ENCODE measurements at places on chromosomes 5 and 9.

- DNase-seq: no peak
Observed at GRCh38 chr9:84744195-84744594, 74.7 kb downstream of the NTRK2 start.

DNA sequence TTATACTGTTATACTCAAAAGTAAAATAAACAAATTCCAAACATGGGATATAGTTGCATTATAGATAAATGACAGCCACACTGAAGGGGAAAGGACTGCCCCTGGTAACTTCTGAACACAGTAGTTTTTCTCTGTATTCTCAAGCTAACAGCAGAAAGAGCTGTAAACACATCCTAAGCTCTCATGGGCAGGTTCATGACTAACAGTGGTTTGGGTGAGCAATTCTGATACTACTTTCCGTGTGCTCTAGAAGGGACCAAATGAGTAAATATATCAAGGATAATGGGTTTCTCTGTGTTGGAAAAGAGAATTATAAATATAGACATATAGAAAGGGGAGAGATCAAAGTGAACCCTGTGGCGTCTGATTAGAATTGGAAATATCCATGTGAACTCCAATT is 2.2 kb upstream of the LCN6 start:
- no peak for DNase-seq

GRCh38 chr9:9790216-9790872 is 822.5 kb downstream of the PTPRD start:
- DNase-seq: no peak

DNA sequence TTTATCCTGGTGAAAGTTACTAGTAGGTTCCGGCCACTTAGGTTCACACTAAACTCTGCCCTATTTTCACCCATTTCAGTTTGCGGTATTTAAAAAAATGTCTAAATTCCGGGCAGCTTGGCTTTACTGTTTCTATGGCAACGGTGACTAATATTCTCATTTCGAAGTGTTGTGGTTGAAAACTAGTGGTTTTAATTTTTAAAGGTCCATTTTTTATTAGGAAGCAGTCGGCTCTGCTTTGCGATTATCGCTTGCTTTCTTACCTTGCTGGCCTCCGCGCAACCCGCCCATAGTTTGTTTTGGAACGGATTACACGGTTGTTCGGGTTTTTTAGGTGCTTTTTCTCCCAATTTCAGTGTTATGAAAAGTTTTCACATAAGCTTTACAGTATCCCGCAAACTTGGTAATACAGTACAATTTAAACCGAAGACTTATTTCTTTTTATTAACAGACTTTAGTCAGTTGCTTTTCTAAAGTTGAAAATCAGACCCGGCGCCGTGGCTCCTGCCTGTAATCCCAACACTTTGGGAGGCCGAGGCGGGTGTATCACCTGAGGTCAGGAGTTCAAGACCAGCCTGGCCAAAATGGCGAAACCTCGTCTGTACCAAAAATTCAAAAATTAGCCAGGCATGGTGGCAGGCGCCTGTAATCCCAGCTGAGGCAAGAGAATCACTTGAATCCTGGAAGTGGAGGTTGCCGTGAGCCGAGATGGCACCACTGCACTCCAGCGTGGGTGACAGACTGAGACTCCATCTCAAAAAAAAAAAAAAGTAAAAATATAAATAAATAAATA is 1.6 kb downstream of the KDM4C start:
- DNase-seq: no peak

- no peak for DNase-seq
Observed at GRCh38 chr9:69223605-69224004, 49.5 kb downstream of the TJP2 start.

DNA sequence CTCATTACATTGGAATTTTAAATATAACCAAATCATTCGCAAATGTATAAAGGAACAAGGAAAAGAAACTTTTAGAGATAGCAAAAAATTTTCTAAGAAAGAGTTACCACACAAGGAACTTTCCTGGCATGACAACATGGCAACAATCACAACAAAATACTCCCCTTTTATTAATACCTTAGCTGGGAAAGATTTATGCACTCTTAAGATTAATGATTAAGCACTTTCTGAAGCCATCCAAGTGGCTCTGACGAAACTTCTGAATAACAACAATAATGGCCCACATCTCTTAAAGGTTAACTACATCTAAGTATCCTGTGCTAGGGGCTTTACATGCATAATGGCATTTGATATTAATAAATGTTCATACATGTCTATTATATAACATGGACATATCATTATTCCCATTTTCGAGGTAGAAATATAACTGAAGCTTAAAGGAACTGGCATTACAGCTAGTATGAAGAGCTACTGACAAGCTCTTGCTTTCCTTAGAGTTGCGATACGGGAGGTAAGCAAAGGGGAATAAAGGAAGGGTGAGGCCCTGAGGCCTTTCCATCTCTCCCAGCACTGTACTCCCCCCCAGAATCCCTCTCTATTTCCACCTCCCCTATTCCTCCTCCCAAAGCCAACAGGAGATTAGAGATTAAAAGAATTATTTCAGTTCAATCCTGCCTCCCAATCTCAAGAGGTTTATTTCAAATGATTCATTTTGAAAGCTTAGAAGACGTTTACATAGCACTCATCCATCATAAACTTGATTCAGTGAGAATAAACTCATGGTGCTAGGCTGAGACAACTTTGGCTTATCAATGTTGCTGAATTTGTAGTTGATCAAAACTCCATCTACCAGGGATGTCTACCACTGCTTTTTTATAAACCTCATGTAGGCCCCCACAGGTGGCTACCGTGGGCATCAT is 9.6 kb downstream of the MTMR12 start:
- DNase-seq: no peak

- no peak for DNase-seq
Observed at GRCh38 chr5:137118629-137119028, 380.5 kb downstream of the SPOCK1 start.

- no peak for DNase-seq
Observed at GRCh38 chr5:77643654-77644370, 5.3 kb upstream of the OTP start.

DNA sequence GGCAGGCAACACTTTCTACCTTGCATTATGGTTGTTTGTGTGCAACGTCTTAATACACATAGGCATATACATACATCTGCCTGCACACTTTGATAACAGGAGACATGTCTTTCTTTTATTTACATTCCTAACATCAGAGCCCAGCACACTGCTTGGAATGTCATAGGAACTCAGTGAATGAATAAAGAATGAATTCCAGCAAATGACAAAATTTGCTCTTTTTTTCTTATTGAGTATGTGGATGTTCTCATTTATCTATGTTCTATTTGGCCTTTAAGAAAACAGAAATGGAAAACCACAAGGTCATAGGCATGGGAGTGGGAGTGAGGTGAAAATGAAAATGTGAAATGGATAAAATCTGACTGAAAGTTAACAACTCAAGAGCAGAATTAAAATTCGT is 36.3 kb upstream of the PALM2AKAP2 start:
- DNase-seq: no peak

DNA sequence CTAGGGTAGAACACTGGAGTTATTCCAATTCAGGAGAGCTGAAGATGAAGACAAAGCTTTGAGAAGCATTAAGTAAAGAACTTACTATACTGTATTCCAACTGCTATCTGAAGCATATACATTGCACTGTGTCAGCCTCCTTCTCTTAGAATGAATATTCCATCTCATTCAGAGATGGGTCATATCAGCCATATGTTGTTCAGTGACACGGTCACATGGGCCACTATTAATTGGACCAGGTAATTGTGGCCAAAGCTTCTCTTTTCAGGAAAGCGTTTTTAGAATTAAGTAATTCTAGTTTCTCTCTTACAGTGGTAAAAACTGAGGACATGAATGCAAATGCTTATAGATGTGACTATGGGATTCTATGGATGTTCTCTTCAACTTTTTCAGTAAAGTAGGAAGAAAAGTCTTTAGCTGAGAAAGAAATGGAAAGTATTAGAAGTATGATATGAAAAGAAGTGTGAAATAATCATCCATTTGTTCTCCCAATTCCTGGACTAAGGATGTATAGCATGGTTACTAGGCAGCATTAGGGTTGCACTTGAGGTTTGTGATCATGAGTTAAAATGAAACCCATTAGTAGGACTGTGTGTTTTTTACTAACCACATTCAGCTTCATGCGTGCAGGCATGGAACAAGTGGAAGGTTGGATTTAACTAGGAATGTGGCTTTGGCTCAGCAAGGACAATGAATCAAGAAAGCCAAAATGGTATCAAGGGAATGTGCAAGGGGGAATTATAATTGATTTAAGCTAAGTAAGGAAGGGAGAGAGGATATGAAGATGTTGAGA is 40.9 kb downstream of the CETN3 start:
- DNase-seq: no peak

- DNase-seq: no peak
Observed at GRCh38 chr5:159702301-159702700, 214.0 kb upstream of the ADRA1B start.

DNA sequence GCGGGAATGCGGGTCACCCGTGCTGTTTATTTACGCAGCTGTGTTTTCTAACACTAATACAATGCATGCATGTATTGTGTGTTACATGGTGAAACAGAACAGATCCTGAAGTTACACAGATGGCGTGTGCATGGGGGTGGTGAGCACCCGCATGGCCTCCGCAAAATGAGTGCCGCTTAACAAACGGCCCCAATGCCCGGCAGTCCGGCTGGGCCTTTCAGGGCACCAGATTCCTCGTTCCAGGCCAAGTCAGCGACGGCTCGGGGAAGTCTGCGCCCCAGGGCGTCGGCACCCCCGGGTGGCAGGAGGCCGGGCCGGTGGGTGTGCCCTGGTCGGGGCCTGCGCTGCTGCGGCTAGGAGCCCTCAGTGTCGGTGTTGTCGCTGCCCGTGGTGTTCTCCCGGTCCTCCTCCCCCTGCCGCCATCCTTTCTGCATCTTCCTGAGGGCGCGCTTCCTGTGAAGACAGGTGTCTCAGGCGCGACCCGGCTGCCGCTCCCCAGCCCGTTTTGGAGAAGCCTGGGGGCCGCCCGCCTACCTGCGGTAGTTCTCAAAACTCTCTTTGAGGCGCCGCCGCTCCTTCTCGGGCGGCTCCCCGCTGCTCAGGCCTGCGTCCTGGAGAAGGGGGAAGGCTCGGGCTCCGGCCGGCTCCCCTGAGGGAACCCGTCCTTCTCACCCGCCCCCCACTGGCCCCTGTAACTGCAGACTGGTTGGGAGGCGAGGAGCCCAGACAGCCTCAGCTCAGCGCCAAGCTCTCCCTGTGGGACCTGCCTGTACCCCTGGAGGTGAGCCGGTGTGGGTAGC is 605 bp upstream of the DNLZ start:
- no peak for DNase-seq

- no peak for DNase-seq
Observed at GRCh38 chr5:110265162-110265561, 461.3 kb downstream of the TMEM232 start.

DNA sequence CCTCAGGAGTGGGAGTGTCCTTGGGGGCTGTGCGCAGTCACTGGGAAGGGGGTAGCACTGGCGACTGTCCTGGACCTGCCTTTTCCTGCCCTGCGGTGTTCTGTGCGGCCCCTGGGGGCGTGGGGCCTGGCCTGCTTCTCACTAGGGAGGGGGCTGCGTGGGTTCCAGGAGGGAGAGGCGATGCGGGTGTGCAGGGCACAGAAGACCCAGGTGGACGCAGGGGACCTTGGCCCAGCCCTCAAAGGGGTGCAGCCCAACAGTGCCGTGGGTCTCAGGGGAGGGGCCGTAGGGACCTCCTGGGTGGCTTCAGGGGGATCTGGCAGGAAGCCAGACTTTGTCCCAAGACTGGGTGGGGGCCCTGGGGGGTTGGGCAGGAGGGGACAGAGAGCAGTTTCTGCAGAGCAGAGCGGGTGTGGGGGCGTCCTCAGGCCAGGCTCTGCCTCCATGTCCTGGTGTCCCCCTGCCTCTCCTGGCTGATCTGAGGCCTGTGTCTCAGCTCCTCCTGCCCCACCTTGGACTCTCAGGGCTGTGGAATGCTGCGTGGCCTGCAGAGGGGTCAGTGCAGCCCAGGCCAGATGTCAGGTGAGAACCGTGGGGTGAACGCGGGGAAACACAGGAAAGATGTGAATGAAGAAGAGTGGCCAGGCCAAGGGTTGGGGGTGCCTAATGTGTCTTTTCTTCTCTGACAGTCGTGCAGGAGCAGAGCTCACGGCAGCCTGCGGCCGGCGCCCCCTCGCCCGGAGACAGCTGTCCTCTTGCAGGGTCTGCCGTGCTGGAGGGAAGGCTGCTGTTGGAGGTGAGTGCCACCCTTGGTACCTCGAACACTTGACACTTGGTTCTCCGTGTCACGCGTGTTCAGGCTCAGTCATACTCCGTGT is 54.6 kb downstream of the AHRR start:
- no peak for DNase-seq

- peak; percentile 67 for DNase-seq
Observed at GRCh38 chr5:74684900-74685851, at the start of gene HEXB. Gene HEXB, plus strand, starts transcription at chr5:74685233. Its CDS starts 28 bp downstream, at chr5:74685261.

DNA sequence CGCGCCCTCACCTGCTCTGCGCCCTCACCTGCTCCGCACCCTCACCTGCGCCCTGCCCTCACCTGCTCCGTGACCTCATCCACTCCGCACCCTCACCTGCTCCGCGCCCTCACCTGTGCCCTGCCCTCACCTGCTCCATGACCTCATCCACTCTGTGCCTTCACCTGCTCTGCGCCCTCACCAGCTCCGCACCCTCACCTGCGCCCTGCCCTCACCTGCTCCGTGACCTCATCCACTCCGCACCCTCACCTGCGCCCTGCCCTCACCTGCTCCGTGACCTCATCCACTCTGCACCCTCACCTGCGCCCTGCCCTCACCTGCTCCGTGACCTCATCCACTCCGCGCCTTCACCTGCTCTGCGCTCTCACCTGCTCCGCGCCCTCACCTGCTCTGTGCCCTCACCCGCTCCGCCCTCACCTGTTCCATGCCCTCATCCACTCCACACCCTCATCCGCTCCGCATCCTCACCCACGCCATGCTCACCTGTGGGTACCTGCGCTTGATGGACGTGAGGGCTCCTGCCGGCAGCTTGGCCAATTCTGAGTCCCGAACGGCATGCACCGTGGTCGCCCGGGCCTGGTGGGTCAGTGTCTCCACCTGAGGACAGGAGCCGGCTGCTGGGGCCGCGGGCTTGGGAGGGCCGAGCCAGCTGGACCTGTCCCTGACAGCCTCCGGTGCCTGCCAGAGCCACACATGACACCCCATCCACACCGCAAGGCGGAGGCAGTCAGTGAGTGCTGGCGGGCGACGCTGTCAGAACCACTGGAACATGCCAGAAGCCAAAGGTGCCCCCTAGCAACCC is 35.6 kb upstream of the NSMF start:
- no peak for DNase-seq

DNA sequence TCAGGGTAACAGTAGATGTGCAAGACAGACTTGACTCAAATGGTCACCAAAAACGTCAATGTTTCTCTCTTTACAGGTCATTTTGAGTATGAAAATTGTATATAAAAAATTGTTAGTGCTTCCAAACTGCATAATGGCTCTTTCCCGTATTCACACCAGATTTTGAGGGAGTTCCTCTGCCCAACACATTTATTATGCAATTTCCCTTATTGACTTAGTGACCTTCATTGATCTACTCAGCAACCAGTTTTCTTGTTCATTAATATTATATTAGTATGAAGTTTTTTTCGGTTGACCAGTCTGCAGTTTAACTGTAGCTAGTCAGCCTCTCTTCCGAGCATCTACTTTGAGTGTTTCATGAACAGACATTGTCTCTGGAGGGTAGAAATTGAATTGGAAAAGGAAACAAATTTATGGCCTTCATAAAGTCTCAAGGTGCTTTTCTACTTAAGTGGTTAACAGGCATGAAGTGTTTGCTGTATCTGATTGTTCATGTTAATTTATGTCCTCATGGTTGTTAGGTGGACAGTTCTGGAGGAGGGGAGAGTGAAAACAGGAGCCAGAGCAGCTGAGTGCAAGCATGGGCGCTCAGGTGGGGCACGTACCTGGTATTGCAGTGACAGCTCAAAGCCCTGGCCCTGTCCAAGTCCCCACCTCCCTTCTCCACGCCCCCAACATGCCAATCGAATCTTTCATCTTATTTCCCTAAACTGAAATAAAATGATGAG is 240.2 kb downstream of the RFK start:
- DNase-seq: no peak

- DNase-seq: no peak
Observed at GRCh38 chr5:176822041-176822792, 11.9 kb downstream of the UNC5A start.

Measured in stimulated activated CD8-positive, alpha-beta memory T cell treated with anti-CD3 and anti-CD28 coated beads, Interleukin-4, amount 100 ng/mL, for 1 hour (primary cell).